Stimulated activated CD8-positive, alpha-beta memory T cell treated with anti-CD3 and anti-CD28 coated beads, Interleukin-15, amount 100 ng/mL, for 4 hours (primary cell): ENCODE measurements at places on chromosomes 13 and 19.
A peak's percentile ranks its signal among the peaks of the same experiment; 100 is the strongest.

GRCh38 chr19:1041835-1042685 is 2.2 kb downstream of the ABCA7 start:
- no peak for DNase-seq

- no peak for DNase-seq
These were observed 1555.4 kb upstream of the MIR17HG start for GRCh38 chr13:89791971-89792630.

DNA sequence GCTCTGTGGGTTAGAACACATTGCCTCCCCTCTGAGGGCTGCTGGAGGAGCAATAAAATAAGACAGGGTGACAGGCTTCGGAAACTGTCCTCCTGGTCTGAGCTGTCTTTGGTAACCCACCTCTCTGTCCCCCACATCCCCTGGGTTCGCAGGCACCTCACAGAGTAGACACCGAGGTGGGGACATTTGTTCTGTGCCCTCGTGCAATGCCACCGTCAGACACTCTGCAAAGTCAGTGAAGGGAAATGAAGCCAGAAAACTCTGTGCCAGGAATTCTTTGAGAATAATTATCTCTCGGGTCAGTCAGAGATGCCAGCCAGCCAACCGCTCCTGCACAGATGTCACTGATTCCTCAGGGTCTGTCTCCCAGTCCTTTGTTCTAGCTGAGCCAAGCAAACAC is 493.6 kb downstream of the FOXO1 start:
- DNase-seq: no peak

- DNase-seq: no peak
These were observed at the start of gene CPB2 for GRCh38 chr13:46104868-46105267. TSS of gene CPB2 (minus strand) at chr13:46105033. CDS start at chr13:46105009, 24 bp downstream.

GRCh38 chr13:51122868-51123566 is 11.9 kb upstream of the C13orf42 start:
- no peak for DNase-seq

DNA sequence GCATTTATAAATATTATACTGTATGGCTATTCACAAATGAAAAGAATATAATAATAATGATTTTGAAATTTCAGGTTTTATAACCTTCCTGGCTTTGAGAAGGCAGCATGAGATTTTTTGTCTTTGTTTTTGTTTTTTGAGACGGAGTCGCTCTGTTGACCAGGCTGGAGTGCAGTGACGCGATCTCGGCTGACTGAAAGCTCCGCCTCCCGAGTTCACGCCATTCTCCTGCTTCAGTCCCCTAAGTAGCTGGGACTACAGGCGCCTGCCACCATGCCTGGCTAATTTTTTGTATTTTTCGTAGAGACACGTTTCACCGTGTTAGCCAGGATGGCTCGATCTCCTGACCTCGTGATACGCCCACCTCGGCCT is 64.1 kb downstream of the ZNF429 start:
- no peak for DNase-seq

DNA sequence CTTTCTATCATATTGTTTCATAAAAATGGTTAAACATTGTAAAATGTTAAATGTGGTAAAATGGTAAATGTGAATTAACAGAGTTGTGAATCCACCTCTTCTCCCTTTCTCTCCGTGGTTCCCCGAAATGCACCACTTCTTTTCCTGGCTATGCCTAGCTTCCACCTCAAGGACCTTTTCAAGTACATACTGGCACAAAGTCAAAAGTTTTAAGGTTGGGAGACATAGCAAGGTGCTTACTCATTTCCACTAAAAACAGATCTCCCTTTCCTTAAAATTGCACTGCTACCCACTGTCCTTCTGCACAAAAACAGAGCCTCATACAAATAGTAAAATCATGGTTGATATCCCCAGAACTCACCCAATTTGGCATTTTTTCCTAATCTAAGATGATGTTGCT is 558.2 kb downstream of the SLITRK6 start:
- no peak for DNase-seq

- DNase-seq: no peak
These were observed 920 bp upstream of the ANO8 start for GRCh38 chr19:17335575-17335974.

DNA sequence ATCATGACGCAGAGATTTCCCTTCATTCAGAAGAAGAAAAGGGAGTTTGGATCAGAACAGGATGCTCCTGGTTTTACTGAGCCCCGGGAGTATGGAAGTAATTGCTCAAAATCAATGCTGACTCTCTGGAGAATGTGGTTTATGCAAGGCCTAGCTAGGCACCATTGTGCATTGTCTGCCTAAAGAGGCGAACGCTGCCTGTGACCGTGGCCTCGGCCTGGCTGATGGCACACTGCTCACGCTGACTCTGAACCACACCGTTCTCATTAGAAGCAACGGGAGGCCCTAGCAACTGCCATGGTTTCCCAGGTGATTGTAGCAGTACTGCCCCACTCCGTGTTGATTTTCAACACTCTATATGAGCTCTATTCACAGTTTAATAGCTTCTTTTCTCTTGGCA is 41.7 kb upstream of the UBL3 start:
- no peak for DNase-seq

DNA sequence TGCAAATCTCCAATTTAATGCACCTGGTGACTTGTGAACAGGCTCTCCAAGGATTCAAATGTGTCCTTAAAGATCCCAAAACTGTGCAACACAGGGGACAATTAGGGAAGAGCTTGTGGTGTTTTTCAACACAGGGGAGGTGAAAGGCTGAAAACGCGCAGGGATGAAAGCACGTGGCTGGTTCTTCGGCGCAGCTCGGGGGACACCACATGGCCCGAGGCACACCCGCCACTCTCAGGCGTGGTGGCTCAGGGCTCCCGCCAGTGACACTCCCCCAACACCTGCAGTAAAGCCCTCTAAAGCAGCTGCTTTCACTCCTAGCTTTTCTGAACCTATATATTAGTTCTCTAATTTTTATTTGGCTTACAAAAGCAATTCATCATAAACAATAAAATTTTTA is 91.9 kb downstream of the SPACA7 start:
- no peak for DNase-seq

DNA sequence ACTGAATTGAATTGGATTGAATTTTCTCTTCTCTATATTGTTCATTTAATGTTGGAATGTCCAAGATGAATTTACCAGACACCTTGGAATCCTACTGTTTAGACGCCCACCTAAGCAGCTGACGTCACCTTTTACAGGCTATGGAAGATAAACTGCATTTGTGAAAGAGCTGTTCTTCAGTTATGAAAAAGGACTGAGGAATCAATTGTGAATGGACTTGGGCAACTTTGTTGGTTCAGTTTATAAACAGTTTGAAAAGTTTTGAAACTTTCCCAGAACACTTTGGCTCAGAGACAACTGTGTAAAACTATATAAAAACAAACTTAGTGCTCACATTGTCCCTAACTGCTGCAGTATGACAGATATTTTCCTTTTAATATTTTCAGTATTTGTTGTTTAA is 590.8 kb upstream of the SPRY2 start:
- no peak for DNase-seq

GRCh38 chr13:99796175-99796819 is 175.3 kb downstream of the ZIC5 start:
- DNase-seq: no peak

DNA sequence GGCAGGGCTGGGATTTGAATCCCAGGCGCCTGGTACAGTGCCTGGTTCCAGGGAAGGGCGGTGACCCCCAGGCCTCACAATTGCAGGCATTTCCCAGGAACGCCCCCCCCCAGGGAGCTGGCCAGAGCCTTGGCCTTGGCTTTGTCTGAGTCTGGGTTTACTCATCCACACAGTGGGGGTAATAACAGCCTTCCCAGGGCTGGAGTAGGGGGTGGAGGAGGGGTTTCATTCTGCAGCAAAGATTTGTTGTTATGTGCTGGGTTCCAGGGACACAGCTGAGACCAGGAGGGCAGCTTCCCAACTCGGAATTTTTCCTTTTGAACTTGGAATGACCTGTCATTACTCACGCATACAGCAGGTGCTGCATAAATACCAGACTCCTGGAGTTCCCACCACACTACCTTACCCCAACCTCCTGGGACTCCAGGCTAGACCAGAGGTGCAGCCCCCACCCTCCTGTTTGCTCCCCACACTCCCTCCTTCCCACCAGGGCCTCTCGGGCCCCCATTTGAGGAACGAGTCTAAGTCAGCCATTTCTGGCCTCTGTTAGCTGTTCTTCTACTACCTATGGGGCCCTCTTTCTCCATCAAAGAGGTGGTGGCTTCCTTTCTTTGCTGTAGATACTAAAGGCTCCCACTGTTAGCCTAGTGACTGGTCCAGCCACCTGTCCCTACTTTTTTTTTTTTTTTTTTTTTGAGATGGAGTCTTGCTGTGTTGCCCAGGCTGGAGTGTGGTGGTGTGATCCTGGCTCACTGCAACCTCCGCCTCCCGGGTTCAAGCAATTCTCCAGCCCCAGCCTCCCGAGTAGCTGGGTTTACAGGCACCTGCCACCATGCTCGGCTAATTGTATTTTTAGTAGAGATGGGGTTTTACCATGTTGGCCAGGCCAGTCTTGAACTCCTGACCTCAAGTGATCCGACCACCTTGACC is 1.6 kb upstream of the ADAMTS10 start:
- DNase-seq: no peak

- no peak for DNase-seq
These were observed 16.0 kb downstream of the FXYD5 start for GRCh38 chr19:35170359-35171061.

DNA sequence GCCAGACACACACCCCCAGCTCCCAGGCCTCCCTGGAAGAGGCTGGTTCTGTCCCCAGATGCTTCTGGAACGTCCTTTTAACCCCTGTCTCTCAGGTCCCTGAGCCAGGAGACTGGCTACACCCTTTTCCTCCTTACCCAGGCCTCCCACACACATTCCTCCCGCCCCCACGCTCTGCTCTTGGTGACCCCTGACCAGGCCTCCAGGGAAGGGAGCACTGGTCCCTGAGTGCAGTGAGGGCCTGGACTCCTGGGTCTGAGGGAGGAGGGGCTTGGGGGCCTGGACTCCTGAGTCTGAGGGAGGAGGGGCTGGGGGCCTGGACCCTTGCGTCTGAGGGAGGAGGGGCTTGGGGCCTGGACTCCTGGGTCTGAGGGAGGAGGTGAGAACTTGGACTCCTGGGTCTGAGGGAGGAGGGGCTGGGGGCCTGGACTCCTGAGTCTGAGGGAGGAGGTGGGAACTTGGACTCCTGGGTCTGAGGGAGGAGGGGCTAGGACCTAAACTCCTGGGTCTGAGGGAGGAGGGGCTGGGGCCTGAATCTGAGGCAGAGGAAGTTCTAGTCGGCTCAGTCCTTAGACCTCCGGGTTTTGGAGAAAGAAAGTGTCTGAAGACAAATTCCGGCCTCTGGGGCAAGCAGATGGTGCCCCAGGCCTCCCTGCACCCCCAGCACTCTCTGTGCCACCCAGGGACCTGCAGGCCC is 527 bp downstream of the KLK6 start:
- no peak for DNase-seq

GRCh38 chr19:322616-323015 is 22.0 kb downstream of the MIER2 start:
- no peak for DNase-seq

DNA sequence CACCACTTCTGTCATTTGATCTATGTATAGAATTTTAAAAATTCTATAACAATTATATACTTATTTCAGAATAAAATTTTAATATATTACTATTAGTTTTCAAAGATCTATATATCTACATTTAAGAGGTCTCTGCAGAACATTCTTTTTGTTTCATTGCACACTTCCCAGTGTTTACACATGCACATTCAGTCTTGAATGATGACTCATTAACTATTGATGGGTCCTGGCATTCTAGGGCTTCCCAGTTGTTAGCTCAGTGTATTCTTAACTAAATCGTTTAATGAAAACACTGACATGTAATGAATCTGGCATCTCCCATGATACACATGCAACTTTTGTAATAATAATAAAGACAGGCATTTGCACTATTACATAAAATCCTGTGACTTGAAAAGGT is 324.6 kb downstream of the KLF12 start:
- DNase-seq: no peak

DNA sequence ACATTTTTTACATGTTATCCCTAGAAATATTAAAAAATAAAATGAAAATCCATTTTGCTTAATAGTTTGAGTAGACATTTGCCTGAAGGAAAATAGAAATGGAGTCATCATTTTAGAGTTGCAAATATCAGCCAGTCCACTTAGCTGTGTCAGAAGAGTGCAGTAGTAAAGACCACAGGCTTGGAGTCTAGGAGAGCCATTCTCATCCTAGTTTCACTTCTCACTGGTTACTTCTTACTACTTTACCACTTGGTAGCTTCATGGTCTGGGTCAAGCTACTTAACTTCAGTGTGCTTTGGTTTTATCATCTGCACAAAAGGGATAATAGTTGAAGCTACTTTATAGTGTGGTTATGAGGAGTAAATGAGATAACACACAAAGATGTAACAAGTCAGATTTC is 286.5 kb upstream of the NBEA start:
- DNase-seq: no peak

- peak; percentile 11 for DNase-seq
These were observed 255.0 kb upstream of the SLITRK1 start for GRCh38 chr13:84137292-84137691.

DNA sequence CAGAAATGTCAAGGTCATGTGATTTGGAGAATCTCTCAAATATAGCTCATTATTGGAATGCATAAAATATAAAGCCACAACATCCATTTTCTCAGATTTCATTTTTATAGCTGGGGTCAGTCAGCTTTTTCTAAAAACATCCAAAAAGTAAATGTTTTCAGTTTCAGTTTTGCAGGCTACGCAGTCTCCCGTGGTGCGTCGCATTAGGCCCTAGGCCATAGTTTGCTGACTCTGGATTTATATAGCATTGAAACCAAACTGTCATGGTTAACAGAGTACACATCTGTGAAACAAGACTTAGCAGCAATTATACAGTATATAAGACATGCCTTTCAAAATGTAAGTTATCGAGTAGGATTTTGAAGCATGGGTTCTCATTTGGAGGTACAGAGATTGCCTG is 140.0 kb downstream of the IRS2 start:
- no peak for DNase-seq

DNA sequence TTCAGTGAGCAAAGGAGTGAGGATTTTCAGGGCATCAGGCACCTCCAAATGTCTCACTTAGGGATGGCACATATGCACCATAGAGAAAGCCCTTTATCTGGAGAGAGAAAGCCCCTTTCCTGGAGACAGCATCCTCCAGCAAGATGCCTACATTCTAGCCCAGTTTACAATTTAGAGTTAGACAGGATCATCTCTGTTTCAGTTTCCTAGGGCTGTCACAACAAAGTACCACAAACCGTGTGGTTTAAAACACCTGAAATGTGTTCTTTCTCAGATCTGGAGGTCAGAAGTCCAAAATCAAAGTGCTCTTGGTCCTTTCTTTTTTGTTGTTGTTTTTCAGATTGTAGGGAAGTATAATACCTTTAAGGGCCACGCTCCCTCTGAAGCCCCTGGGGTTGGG is 61.8 kb downstream of the MBNL2 start:
- DNase-seq: no peak
